Stimulated activated CD4-positive, alpha-beta T cell treated with anti-CD3 and anti-CD28 coated beads, Interleukin-1b, Interleukin-23, amount 100 ng/mL, for 1 hour (primary cell): ENCODE measurements at places on chromosomes 7 and 10.

- no peak for DNase-seq
Observed at GRCh38 chr10:111429288-111430028, 352.6 kb downstream of the ADRA2A start.

GRCh38 chr7:47610506-47611044 is 28.7 kb upstream of the TNS3 start:
- no peak for DNase-seq

DNA sequence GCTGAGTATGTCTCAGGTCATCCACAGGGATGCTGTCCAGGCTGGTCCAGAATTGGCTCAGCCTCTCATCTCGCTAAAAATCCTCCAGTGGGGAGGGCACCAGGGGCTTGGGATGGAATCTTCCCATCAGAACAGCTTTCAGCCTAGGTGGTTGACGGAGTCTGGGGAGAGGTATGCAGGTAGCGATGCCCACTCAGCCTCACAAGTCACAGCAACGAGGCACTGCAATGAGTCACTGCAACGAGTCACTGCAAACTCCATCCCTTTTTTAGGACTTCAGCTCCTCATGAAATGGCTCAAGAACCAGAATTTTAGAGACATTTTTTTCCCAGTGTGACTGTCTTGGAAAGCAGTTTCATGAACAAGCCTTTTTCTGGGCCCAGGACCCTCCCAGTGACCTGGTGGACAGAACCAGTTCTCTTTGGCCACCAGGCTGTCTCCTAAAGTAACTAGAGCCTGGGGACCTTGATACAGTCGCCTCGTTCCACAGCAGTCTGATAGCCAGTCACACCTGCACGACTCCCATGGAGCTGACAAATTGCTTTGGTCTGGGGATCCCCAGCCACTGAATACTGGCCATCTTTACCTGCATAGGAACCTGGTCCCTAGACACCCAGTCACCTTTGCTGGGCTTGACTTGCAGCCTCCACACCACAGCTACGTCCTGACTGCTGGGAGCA is 41.3 kb upstream of the PPP2R2D start:
- DNase-seq = no peak

- no peak for DNase-seq
Observed at GRCh38 chr10:90204956-90205314, 503.5 kb downstream of the KIF20B start.

GRCh38 chr7:98234429-98235147 is 17.4 kb downstream of the TECPR1 start:
- DNase-seq = no peak

DNA sequence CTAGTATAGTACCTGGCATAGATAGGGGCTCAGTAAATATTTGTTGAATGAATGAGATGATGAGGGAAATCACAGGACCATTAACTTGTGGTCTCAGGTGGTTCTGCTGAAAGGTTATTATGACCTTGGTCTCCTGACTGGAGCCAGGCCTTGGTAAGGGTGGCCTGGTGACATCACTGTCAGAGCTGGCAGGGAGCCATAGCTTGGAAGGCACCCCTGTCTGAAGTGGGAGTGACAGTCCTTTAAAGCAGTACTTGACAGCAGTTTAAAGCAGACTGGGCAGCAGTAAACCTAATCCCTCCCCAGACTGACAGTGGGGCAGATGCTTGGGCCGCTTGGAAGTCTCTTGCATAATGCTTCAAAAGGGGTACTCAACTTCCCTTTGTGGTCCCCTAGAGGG is 13.4 kb downstream of the DPCD start:
- DNase-seq = no peak

DNA sequence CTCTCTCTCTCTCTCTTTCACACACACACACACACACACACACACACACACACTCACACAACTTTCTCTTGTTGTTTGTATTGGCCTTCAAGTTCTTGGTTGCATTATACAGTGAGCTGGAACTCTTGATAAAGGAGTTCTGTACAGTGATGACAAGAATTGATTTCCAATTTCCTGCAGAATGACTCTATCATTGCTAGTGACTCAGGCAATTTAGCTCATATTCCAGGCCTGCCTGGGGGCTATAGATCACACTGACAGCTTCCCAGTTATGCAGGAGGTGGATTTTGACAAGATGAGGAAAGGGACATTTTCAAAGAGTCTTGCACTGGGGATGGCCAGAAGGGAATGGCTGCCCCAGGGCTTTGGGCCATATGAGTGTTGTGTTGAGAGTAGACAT is 508.8 kb downstream of the TYW1 start:
- no peak for DNase-seq

DNA sequence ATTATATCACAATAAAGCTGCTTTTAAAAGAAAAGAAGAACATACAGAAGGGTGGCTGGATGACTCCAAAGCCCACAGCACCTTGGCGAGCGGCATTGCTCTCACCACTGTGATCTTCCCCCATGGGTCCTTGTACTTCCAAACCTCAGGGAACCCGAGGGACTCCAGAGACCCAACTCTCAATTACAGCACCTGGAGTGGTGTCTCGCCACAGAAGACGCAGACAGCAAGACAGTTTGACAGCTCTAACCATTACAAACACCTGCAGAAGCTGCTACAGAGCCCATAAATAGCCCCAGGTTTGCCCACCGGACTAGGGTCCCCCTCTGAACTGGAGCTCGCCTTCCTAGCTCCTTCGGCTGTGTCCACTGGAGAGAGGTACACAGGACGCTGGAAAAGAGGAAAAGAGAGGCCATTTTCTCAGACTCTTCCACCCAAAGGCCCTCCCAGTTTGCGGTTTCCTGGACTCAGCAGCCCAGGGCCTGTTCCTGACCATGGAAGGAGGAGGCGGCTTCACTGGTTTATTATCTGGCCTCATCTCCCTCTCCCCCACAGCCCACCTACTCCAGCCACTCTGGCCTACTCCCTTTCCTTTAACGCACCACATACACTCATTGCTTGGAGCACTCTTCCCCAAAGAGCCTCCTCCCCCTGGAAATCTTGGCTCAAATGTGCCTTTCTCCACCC is 1.9 kb downstream of the PIK3AP1 start:
- no peak for DNase-seq

DNA sequence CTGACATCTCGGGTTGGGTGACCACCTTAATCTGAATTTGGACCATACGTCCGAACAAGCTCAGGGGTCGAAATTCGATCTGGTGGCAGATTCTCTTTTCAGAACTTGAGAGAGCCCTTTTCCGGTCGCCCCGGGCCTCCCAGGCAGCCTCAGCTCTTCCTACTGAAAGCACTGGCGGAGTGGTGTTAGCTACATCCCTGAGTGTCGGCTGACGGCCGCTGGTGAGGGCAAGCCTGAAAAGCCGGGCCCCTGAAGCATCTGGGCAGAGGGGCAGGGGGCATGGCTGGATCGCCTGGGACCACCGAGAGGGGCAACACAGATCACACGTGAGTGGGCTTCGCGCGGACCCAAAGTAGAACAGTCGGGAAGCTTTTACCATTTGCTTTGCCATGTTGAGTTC is 116.1 kb downstream of the SMURF1 start:
- DNase-seq = no peak

DNA sequence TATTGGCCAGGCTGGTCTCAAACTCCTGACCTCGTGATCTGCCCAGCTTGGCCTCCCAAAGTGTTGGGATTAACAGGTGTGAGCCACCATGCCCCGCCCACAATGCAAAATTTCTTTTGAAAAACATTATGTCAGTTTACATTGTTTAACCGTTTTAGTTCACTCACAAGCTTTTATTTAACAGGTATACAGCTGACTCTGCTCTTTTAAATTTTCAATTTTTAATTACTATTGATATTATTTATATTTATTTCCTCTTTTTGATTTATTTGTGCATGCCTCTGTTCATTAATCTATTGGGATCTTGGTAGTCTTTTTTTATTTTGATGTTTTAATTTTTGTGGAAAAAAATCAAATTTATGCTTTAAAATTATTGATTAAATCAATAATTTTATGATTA is 16.9 kb downstream of the ZKSCAN5 start:
- no peak for DNase-seq

DNA sequence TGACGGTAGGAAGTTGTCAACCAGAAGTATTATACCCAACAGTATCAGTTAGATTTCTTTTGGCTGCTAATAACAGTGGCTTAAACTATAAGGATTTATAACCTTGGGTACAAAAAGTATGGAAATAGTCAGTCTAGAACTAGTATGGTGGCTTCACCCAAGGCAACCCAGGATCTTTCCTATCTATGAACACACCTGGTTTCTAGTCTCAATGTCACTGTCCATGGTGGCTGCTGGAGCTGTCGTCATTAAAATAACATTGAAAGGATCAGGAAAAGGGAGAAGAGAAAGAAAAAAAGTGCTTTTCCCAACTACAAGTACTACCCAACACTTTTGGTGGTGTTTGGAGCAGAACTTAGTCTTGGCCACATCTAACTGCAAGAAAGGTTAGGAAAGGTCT is 27.7 kb downstream of the PHTF2 start:
- no peak for DNase-seq

- no peak for DNase-seq
Observed at GRCh38 chr7:131921016-131921415, 364.6 kb upstream of the PODXL start.

DNA sequence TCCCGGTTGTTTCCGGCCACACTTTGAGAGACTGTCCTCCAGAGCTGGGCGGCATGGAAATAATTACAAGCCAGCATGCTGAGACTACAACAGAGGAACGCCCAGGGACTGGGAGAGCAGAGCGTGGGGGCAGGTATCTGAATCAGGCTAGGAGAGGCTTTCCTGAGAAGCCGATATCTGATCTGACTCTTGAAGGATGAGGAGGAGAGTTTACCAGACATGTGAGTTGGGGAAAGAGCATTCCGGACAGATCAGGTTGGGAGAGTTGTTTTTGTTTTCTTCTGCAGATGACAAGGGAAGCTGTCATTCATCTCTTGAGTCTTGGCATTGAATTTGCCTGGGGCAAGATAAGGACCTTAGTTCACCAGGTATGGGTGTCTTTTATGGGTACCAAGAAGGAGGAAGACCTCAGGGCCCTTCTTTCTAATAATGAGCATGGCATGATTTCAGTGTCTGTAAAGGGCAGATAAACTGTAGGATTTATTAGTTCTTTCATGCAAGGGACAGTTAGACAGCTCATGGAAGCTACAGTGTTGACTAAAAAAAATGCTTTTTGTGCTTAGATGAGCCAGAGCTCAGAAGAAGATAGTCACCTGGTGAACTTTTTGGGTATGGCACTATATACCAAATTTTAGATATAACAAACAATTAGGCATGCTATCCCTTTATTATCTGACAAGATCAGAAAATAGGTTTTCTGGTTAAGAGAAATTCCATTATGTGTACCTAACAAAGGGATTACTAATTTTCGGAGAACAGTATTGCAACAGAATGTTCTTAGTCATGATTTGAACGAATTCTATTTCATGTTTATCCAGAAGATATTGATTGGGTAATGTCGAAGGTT is 36.2 kb downstream of the WBP1L start:
- DNase-seq = no peak

- DNase-seq = no peak
Observed at GRCh38 chr7:86558680-86559501, 84.8 kb upstream of the GRM3 start.

GRCh38 chr10:102287538-102287937 is 42.2 kb downstream of the GBF1 start:
- no peak for DNase-seq

DNA sequence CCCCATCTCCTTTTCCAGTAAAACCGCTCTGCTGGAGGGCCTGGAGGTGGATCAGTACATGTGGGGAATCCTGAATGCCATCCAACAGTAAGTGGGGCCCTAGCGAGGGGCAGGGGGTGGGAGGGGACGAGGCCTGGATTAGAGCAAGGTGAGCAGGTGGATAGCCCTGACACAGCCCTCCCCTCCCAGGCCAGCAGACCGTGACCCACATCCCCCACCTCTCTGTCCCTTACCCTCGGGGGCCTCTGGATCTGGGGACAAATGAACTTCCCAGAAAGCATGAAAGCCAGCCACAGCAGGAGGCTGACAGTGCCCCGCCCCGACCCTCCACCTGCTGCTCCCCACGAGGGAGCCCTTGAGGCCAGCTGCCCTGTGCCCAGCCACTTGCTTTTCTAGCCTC is 41.8 kb upstream of the PPIF start:
- DNase-seq = no peak

DNA sequence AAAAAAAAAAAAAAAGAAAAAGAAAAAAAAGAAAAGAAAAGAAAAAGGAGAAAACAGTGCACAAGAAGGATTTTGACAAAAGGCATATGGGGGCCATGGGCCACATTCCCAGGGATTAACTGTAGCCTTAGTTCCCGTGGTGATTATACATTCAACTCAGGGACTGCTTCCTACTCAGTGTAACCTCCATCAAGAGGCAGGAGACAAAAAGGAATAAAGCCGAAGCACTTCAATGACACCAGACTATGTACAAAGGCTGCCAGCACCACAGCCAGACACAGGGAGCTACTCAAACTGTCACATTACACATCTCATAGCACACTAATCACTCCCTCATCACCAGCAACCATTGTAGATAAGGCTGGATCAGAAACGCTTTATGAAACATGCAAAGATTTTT is 5.1 kb upstream of the PMPCB start:
- no peak for DNase-seq

GRCh38 chr7:8638076-8638475 is 204.7 kb downstream of the NXPH1 start:
- no peak for DNase-seq

DNA sequence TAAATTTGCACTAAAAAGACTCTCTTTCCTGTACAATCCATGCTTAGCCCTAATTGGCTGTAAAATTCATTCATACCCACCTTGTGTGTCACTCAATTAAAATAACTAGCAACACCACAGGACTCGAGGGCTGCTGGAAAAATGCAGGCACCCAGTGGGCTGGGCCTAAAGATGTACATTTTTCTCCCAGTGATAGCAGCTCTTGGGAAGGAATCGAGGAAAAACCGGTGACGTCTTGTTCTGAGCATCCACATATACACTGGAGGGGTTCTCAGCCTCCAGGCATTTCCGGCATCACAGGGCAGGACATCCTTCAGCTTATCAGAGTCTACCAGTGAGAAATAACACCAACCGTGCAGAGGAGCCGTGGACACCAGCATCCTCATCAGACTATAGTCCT is 85.8 kb upstream of the PITRM1 start:
- no peak for DNase-seq

GRCh38 chr7:130381468-130382312 is 1.4 kb downstream of the CPA1 start:
- no peak for DNase-seq

GRCh38 chr10:60937784-60938654 is 6.0 kb downstream of the RHOBTB1 start:
- no peak for DNase-seq

GRCh38 chr10:30687698-30688213 is 58.2 kb upstream of the LYZL2 start:
- DNase-seq = peak; percentile 73

- no peak for DNase-seq
Observed at GRCh38 chr7:68770649-68771048, 827.6 kb upstream of the AUTS2 start.
